ENCODE measurements at places on chromosomes 3 and 15.

GRCh38 chr3:29745232-29745870 lies 464.5 kb downstream of the RBMS3 start:
- no peak for DNase-seq

DNA sequence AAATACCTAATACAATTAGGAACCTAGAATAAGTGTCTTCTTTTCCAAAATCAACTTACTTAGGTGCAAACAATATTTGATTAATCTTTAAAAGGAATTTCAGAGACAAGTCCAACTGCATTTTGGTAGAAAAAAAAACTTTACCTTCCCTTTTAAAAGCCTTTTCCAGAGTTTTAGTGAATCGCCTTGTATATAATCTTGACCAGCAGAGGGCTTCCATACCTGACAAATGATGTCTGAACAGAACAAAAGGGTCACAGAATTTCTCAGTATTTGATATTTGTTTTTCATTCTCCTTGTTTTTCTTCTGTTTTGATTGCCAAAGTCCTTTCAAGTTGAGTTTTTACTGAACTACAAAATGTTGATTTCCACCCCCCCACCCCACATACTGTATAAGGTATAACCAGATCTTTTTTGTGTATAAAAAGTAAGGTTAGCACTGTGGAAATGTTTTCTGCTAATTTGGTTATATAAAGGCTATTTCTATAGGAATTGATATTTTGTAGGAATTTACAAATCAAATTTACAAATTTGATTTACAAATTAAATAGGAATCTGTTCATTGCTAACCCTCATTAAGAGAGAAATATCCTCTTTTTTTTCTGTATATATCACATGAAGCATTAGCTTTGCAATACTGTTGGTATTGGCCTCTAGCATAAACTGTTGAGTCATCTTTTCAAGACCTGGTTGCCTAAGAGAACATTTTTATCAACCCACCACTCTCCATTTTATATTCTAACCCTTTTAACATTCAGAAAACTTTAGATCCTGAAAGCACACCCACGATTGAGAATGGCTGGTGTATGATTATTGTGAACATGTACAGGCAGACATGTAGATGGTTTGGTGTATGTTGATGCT lies 464.1 kb upstream of the RARB start:
- DNase-seq = no peak

DNA sequence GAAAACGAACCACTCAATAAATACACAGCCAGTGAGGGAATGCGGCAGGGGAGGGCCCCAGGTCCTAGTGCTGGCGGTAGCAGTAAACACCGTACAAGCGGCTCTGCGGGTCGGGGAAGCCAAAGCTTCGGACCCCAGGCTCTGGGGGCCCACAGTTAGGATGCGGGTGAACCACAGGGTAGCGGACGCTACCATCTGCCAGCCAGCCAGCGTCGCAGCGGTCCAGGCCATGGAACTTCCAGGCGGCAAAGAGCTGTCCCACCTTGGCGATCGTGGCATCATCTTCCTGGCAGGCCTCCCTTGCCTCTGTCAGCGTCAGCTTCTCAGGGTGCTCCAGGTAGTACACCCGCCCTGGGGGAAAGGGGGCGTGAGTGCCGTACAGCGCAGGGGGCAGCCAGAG lies 17.4 kb downstream of the HAPLN3 start:
- no peak for DNase-seq

- no peak for DNase-seq
These were observed 1.6 kb upstream of the MCTP2 start for GRCh38 chr15:94229591-94230369.

- DNase-seq = no peak
These were observed 16.6 kb downstream of the MAP2K1 start for GRCh38 chr15:66403323-66403722.

GRCh38 chr15:98794211-98794610 lies 145.9 kb downstream of the IGF1R start:
- DNase-seq = no peak

GRCh38 chr3:65922441-65922840 lies 116.3 kb downstream of the MAGI1 start:
- no peak for DNase-seq

GRCh38 chr3:103002425-103003176 lies 567.8 kb downstream of the ZPLD1 start:
- no peak for DNase-seq

GRCh38 chr3:71966185-71966584 lies 181.2 kb upstream of the PROK2 start:
- DNase-seq = no peak

DNA sequence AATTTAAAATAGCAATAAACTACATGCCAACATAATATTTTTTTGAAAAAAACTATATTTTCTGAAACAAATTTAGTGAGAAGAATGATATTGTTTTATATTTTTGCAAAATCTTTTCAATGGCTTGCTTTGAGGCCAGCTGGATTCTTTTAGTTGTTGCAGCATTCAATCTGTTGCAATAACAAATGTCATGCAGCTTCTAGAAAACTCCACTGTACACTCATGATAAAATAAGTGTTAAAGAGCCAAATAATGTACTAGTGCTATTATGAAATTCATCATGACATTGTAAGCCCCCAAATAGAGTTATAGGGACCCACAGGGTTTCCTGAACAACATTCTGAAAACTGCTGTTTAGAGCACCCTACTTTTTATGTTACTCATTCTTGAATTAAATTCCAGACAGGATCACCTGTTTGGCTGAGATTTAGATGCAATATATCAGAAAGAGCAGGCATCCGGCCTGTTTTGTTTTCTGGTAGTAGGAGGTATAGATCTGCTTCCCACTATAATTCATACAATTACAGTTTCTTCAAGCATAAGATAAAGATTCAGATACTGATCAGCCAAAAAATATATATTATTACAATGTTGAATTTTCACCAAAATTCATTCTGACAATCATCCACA lies 703.0 kb upstream of the ZNF385D start:
- DNase-seq = no peak

DNA sequence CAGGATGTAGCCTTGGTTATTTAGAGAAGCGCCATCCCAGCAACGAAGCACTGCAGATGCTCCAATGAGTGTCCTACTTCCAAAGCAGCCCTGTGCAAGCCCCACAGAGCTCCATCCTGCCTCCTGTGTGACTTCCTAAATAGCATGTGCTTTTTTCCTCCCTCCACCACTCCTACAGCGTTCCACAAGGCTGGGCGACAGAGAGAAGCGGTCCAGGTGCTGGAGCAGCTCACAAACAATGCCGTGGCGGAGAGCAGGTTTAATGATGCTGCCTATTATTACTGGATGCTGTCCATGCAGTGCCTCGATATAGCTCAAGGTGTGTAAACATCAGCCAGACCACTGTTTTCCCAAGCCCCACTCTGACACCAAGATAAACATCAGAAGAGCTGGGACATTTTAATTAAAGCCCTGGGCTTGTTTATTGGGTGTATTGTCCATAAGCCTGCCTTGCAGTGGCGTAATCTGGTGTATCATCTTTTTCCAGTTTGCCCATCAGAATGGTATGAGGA lies 22.2 kb upstream of the RHO start:
- no peak for DNase-seq

DNA sequence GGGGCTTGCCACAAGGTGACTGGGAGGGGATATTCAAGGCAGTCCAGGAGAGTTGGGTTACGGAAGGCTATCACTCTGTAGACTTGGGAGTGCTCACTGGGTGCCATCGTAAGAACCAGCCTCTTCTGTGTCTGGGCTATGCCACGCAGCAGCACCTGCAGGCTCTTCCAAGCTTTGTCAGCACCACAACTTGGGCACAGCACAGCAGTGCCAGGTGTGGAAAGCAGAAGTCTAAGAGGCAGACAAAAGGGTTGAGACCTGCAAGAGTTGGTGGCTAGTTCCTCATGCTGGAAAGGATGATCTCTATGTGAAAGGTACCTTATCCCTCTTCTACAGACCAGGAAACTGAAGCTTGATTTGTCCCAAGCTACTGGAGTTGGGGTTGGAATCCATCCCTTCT lies 15.8 kb downstream of the CX3CR1 start:
- no peak for DNase-seq

DNA sequence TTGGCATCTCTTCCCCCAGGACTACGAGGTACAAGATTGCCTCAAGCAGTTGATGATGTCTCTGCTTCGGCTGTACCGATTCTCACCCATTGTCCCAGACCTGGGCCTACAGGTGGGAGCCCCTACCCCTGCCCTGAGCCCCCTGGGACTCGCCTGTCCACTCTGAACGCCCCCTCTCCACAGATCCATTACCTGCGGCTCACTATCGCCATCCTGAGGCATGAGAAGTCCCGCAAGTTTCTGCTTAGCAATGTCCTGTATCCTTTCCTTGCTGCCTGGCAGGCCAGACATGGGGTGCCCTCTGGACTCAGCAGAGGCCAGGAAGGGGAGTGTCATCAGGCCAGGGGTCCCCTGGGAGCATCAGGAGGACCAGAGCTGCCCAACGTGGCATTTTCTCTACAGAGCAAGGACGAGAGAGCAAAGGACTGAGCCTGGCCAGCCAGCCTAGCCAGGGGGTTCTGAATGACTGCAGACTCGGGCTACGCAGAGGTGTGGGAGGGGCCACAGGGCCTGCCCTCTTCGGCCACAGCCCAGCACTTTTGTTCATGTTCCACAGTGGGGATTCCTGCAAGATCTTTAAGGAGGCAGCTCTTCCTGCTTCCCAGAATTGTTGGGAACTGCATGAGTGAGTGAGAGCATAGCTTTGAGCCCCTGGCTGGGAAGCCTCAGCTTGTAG lies 11.2 kb downstream of the RNF123 start:
- no peak for DNase-seq

DNA sequence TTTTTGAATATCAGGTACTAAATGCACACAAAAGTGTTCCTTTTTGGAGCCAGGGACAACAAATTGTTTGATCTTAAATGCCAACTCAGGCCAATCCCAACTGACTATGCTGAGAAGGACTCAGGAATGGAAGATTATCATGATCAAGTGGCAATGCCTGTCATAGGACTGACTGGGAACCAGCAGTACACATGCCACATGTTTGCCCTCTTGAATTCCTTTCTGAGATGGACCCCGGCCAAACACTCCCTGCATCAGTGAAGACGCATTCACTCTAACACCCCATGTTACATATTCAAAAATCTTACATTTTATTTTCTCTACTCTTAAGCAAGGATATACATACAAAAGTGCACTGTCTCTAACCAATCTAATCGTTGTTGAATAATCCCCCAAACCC lies 36.1 kb downstream of the CLDN18 start:
- DNase-seq = no peak

- DNase-seq = no peak
These were observed 54.8 kb upstream of the ADPGK start for GRCh38 chr15:72838311-72838731.

- peak; percentile 85 for DNase-seq
These were observed 149.9 kb downstream of the IGSF11 start for GRCh38 chr3:118884748-118885206.

GRCh38 chr3:193805448-193805847 lies 212.4 kb downstream of the OPA1 start:
- DNase-seq = peak; percentile 84

DNA sequence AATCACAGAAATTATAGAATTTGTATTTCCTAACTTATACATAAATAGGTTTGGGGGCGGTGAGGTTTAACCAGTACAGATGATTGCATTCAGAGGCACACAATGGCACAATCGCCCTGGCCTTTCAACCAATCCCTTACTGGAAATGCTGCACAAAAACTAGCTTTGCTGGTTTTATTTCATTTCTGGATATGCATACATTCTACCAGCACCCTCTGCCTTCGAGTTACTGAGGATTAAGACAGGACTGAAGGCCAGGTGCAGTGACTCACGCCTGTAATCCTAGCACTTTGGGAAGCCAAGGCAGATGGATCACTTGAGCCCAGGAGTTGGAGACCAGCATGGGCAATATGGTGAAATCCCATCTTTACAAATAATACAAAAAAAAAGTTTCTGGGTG lies 336.1 kb downstream of the ARRDC4 start:
- no peak for DNase-seq

- no peak for DNase-seq
These were observed 3.0 kb upstream of the GPR87 start for GRCh38 chr3:151319628-151320027.

DNA sequence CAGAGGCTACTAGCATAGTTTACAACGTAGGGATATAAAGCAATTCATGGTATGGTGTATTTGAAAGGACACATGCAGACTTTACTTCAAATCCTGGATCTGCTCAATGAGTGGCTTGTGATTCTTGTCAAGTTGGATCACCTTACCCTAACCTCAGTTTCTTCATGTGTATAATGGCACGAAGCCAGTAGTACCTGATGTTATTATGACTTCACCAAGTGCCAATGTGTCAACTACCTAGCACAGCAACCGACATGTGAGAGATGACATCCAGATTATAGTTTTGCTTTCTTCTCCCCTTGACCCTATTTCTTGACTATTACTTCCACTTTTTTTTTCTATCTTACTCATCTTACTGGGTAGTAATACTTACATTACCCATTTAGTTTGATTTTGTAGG lies 304.5 kb downstream of the RBMS3 start:
- no peak for DNase-seq

GRCh38 chr3:13550423-13550690 lies 1.4 kb downstream of the FBLN2 start:
- no peak for DNase-seq

DNA sequence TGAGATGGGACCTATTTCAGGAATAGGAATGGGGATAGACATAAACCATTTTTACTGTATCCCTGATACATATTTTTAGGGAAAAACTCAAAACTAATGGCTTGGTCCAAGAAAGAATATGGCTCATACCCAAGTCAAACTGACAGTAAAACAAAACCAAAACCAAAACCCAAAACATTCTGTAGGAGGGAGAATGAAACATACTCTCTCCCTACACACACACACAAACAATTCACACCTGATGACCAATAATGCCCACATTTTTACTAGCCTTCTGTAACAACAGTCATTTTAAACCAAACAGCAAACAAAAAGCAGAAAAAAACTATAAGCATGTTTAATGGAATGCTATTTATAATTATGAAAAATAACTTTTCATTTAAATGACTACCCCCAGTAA lies 74.9 kb downstream of the NBEAL2 start:
- DNase-seq = no peak

All from Right ventricle myocardium superior (tissue), 1 donor.